Activated T-cell treated with anti-CD3 and anti-CD28 coated beads, Interleukin-2, amount 50 U/mL, for 72 hours (primary cell): ENCODE measurements at places on chromosomes 11 and 22.

DNA sequence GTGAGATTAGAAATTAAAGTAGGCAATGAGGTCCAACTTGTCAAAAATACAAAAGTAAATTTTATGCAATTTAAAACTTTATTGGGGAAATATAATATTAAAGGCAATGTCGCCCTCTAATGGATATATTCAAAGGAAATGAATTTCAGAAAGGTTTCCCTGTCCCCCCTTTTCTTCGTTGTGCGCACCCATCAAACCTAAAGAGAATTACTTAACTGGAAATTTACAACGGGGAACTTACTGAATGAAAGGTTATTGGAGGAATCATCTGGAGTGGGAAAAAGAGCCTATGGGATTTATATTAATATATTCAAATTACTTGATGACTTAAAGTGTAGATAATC lies 1.7 kb upstream of the ABTB2 start:
- DNase-seq = no peak

DNA sequence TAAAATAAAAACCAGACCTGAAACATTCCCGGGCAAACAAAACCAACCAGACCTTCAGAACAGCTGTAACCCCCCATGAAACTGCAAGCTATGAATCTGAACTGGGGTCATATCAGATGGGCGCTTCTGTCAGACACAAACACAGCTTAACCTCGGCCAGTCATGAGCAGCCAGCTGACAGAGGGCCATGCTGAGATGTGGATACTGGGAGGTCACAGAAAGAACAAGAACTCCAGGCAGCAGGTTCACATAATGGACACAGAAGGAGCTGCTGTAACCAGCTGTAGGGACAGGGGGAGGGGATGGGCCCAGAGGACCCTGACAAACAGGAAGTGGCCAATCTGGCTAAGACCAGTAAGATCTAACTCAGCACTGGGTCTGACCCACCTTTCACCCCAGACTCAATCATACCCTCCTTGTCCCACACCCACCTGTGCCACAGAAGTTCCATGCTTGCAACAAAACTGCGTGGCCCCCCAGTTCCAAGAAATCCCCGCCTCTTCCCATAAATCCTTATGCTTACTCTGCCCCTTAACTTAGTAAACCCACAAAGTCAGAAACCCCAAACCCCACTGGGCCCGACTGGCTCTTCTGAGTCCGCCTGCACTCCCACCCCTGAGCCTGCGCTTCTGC lies 4.0 kb downstream of the APOL4 start:
- peak; percentile 40 for DNase-seq

DNA sequence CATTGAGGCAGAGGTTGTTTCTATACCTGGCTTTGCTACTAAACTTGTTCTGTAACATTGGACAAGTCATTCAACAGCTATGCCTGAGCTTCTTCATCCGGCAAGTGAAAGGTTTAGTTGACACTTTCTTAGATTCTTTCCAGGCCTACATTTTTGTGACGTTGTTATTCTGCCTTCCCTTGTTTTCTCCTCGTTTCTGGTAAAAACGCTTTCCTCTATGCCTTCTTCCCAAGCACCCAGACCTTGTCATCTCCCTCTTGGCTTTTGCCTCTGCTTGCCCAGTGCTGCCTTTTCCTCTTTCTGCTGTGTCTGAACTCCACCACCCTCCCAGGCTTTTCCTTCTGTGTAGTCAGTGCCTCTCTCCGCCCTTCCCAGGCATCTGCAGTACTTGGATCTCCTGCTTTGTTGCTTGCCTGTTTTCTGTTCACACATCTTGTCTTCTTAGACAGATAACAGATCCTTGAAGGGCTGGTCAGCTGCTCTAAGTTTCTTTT lies 1.4 kb upstream of the AMOTL1 start:
- no peak for DNase-seq

- no peak for DNase-seq
These were observed 144.3 kb upstream of the ANO3 start for GRCh38 chr11:26187639-26188038.

DNA sequence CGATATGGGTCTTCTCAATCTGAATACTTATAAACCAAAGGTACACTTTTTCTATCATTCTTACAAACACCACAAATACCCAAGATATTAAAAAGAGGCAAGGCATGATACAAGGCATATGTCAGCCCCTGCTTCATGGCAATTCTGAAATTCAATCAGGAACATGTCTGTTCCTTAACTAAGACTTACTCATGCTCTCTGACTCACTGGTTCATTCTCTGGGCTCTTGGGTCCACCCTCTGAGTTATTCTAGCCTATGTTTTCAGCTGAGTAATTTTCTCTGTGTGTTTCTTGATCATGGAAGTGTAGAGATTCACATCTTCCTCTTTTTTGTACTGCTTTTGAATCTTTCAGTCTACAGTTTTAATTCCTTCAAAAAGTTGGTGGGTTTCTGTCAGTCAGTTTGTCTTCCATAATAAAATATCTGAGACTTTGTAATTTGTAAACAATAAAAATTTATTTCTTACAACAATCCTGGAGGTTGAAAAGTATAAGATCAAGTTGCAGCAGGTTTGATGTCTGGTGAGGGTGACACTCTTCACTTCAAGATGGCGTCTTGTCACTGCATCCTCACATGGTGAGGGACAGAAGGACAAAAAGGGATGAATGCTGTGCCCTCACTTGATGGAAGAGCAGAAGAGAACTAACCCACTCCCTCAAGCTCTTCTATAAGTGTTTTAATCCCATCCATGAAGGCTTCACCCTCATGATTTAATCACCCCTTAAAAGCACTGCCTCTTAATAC lies 211.7 kb downstream of the FAM76B start:
- DNase-seq = peak; percentile 34
